Stimulated activated CD8-positive, alpha-beta memory T cell treated with anti-CD3 and anti-CD28 coated beads, Interleukin-7, amount 100 ng/mL, for 24 hours (primary cell): ENCODE measurements at places on chromosomes 13 and 19.

GRCh38 chr13:47112205-47112902 is 215.5 kb upstream of the HTR2A start:
- DNase-seq, result no peak

DNA sequence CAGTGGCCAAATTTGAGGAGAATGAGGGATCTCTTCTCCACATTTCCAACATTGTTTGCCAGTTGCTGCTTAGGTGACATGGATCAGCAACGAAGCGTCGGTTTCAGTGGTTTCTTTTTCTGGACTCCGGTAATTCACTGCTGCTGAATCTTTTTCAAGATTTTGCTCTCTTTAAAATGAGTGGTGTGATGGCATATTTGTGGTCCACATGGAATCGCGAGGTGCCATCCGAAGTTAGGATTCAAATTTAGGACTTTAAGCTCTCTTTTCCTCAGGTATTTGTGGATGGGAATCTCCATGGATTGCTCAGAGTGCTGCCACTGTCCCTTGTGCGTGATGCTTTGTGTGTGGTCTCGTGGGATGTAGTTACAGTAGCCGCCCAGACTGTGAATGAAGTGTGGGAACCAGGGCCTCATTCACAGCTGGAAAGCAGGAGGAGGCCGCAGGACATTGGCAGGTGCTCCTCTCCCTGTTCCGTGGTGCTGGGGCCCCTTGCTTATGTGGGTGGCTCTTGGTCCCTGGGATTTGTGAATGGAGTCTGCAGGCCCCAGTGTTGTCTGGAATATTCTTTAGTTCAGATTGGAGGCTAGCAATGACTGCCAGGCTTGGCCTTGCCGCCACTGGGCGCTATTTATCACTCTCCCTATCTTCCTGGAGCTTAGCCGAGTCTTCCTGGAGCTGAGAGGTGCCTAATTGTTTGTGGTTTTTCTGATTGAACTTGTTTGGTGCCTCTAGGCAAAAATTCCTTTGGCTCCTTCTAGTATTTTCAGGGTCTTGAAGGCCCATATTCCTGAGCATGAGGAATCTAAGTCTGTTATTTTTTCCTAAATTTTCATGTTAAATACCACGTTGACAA is 1.5 kb downstream of the ILF3 start:
- DNase-seq, result no peak

DNA sequence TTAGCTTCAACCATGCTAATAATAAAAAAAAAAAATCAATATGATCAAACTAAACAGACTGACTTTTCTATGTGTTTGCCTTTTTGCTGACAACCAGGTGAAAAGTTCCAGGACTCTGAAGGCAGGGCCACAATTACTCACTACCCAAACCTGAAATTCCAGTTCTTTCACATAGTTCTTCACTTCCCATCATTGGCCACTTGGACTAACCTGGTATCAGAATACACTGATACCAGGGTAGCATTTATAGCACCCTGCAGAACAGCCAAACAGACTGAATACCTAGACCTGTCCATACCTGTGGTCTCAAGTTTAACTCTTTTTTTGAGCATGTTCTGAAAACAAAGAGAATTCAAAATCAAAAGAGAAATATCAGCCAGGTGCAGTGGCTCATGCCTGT is 25.1 kb downstream of the ELF1 start:
- no peak for DNase-seq

- no peak for DNase-seq
These were observed 42.4 kb upstream of the SOX1 start for GRCh38 chr13:112024577-112024976.
